ENCODE measurements at places on chromosomes 2 and 18. TPM values are rescaled to one million over a fixed set of nuclear protein-coding genes. Genes with fewer than 3 reads are reported as not detected.

The AGXT gene
- not detected for total RNA-seq

The PAPOLG gene
- 12.7 TPM for total RNA-seq

The SEH1L gene
- total RNA-seq = 37.5 TPM

The LIPG gene
- 1.5 TPM for total RNA-seq

The VWC2L gene
- total RNA-seq = not detected

The IGFBP5 gene
- 500 TPM for total RNA-seq

The TUBA4B gene
- not detected for total RNA-seq

The EFHD1 gene
- 178 TPM for total RNA-seq

The POTEC gene
- total RNA-seq = not detected

The HDLBP gene
- 1,131 TPM for total RNA-seq

The DLX1 gene
- 6.7 TPM for total RNA-seq

Data from chondrocyte (in vitro differentiated cells).